H1 (cell line): ENCODE measurements at places on chromosomes 2 and 18.
A peak's percentile ranks its signal among the peaks of the same experiment; 100 is the strongest.

GRCh38 chr2:7432436-7432835 lies 515.2 kb downstream of the RNF144A start:
- DNase-seq, result no peak

DNA sequence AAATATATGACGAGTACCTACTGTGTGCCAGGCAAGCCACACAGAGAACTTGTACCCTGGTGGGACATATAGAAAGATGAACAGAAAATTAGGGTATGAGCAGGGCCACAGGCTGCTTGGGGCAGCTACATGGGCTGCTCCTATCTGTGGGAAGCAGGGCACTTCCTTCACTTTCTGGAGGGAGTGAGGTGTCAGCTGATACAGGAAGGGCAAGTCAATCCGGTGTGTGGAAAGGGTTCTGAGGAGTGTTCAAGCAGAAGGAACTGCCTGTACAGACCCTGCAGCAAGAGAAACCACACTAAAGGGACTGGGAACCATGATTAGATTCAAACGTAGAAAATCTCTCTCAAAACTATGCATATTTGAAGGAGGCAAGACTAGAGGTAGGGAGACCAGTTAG lies 58.6 kb upstream of the BCL11A start:
- DNase-seq, result no peak

- no peak for DNase-seq
Measured at GRCh38 chr18:10205151-10205550, 249.3 kb upstream of the APCDD1 start.

- no peak for DNase-seq
Measured at GRCh38 chr2:197136452-197136851, 174.1 kb downstream of the ANKRD44 start.

GRCh38 chr2:159938395-159938794 lies 124.0 kb downstream of the PLA2R1 start:
- no peak for DNase-seq

DNA sequence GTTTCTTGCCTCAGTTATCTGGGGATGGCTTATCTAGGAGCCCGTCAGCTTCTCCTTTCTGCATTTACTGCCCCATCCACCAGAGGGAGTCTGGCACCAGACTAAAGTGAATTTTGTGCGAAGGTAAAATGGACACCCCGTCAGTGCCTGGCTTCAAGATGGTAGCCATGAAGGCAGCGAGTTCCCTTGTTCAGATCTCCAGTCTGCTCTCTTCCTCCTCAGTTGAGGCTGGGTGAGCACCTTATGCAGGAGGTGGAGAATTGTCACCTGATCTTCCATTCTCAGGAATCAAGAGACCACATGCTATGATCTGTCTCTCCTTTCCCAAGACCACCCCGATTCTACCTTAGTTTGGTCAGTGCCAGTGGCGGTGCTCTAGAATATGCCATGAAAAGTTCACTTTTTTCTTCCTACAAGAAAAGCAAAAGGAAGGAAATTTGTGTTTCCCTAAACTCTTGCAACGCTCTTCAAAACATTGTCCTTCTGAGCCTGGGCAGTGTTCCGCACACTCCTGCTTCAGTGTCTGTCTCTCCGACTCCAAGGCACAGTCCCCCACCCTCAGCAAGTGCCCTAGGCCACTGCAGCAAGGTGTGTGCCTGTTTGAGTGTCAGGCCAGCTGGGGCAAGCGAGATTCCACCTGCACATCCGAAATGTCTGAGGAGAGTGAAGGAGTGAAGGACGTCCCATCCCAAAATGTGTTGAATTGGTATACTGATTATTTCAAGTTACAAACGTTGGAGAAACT lies 168.6 kb downstream of the SS18 start:
- peak; percentile 25 for DNase-seq

DNA sequence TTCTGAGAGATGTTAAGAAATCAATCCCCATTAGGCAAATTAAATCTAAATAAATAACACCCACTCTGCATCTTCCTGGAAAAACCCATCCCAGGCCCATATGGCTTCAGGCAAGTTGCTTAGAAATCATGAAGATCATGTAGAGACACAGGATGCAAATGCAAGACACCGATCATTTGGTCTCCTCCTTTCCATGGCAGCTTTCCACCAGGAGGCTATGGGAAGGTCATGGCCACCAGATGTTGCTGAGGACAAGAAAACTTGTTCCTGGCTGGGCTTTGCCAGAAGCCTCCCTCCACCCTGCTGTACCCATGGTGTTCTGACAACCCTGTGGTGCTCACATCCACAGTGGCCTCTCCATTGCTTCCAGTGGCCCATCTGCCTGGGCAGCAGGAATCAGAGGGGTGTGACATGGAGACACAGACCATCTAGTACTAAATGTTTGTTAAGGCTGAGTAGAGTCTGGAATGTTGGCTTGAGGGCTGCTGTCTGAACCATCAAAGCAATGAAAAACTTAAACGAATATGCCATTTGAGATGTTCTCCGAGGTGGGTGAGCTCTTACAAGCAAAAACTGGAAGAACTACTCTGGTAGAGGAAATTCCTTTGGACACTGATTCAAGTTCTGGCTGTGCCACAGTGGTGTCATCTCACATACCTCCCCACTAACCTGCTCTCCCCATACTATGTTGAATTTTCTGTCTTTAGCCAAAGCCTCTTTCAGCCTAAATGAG lies 293.2 kb downstream of the TNS1 start:
- no peak for DNase-seq

DNA sequence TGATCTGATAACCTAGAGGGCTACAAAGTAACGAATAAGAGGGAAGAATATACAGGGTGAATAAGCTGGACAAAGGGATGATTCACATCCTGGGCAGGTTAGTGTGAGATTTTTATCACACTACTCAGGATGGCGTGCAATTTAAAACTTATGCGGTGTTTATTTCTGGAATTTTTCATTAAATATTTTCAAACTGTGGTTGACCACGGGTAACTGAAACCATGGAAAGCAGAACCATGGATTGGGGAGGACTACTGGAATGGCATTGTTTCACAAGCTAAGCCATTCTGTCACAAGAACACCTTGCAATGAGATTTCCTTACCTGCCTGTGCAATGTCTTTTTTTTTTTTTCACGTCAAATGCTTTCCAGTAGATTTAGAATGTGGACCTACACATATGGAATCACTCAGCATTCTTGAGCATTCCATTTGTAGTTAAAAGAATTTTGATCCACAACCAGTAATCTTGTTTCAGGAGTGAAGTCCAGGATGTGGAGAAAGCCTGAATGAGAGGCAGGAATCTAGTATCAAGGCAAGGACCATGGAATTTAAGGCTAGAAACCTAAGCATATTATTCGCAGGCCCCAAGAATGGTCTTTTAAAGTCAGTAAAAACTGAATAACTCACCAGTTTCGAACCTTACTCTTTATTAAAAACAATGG lies 8.0 kb upstream of the CDK15 start:
- no peak for DNase-seq
